ENCODE measurements at places on chromosomes 3 and 15.

DNA sequence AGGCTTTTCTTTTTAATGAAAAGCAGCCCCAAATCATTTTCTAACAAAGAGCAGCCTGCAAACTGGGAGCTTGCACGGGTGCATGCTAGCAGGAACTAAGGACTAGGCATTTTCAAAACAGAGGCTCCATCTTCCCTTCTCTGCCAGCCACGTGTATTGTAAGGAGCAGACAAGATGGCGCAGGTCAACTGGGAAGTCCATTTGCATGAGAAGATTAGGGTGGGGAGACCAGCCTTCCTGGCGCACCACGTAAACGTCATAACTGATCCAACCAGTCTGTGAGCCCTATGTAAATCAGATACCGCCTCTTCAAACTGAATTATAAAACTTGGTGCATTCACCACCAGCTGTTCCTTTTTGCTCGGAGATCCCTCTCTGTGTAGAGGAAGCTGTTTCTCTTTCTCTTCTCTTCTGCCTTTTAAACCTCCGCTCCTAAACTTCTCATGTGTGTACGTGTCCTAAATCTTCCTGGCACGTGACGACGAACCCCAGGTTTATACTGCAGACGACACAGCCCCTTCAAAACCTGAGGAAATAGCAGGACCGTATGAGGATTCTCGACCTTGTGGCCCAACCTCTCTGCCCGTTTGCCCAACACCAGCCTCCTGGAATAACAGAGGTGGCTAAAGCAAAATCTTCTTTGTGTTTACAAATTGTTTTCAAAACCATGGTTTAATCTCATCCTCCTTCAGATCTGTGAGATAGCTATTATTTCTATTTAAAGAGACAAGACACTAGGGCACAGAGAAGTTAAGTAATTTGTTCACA lies 26.4 kb upstream of the SLC30A4 start:
- DNase-seq = no peak

GRCh38 chr3:122055215-122055614 lies at the start of gene CD86:
CD86 (plus strand) TSS chr3:122055362; CDS start chr3:122055490, 128 bp downstream.
- no peak for DNase-seq

DNA sequence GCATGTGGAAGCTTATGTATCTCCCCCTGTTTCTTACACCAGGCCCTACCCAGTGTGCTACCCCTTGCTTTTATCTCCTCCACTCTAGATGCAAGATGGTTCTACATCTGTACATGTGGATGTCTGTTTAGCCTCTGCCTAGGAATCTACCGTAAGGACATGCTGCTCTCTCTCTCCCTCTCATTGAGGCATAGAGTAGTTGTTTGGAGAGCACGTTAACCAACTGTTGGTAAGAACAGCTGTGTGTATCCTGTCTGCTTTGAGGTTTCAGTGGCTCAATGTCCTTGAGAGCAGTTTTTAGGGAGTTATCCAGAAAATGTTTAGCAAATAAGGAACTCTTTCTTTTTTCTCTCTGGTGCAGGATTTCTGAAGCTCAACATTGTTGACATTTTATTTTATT lies 152.8 kb downstream of the DNAJB8 start:
- no peak for DNase-seq

GRCh38 chr3:134317106-134317947 lies 56.9 kb downstream of the AMOTL2 start:
- DNase-seq = peak; percentile 94

DNA sequence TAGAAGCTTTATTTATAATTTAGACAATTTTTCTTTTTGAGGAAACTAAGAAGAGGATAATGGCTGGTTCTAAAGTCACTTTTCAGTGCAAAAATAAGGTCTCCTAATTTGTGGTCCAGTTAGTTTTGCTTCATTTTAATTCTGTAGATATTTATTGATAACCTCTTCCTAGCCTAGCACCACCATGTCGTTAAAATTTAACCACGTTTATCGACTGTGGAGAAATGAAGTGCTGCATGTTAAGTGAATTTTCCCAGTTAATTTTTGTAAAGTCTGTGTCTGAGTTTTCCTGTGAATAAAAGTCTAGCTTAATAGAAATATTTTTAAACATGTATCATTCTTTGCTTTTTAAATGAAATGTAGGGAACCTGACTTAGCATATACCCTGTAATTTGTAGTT lies 16.7 kb downstream of the LRRC28 start:
- no peak for DNase-seq

- peak; percentile 84 for DNase-seq
Observed at GRCh38 chr15:96345560-96346399, 15.3 kb downstream of the NR2F2 start.

GRCh38 chr15:46901001-46901400 lies 816.3 kb upstream of the SEMA6D start:
- DNase-seq = peak; percentile 38

DNA sequence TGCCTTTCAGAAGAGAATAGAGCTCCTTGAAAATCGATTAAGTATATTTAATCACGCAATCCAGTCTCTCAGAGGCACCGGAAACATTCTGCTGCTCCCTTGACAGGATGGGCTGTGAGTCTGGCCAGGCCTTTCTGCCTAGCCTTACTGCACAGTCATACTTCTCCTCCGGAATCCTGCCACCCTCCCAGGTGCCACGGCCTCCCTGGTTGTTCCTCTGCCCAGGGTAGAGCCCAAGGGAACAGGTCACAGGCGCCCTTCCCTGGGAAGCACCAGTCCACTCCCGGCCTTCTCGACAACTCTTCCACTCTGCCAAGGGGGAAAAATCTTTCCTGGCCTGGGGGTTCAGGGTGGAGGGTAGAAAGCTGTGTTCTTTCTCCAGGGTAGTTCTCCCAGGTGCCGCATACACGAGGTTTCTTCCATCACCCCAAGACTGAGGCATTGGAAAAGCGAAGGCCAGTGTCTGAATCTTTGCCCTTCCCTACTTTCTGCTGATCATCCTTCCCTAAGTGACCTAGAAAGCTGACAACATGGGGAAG lies 17.4 kb upstream of the SYNM start:
- no peak for DNase-seq

DNA sequence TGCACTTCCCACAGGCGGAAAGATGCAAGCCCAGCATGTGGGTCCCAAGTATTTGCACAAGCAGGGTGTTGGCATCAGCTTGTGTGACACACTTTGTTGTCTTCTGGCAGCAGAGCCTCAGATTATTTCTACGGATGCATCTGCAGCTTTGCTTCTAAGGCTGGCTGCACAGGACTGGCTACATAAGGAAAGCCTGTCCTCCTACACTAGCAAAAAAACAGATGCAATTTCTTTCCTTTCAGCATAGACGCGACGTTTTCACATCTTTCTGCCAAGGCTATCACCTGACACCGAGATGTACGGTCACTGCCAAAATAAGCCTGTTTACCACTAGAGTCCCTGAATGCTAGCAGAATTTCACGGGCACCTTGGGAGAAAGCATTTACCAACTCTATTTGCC lies 13.5 kb downstream of the MRPS11 start:
- no peak for DNase-seq

DNA sequence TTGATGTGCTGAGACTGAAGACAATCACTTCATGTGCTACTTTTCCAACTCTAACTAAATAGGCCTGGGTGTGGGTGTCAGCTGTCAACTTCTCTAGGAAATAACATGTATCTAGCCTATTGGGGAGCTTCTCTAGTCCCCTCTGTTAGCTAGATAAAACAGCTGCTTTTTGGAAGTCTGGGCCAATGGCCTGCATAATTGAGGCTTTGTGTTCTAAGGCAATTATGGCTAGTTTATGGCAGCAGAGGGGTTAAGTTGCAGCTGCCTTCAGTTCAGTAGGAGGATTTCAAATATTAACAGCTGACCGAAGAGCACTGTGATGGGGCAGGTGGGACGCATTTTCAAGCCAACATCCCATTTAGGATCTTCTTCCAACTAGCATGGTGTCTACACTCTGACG lies 6.4 kb downstream of the COL8A1 start:
- DNase-seq = no peak

DNA sequence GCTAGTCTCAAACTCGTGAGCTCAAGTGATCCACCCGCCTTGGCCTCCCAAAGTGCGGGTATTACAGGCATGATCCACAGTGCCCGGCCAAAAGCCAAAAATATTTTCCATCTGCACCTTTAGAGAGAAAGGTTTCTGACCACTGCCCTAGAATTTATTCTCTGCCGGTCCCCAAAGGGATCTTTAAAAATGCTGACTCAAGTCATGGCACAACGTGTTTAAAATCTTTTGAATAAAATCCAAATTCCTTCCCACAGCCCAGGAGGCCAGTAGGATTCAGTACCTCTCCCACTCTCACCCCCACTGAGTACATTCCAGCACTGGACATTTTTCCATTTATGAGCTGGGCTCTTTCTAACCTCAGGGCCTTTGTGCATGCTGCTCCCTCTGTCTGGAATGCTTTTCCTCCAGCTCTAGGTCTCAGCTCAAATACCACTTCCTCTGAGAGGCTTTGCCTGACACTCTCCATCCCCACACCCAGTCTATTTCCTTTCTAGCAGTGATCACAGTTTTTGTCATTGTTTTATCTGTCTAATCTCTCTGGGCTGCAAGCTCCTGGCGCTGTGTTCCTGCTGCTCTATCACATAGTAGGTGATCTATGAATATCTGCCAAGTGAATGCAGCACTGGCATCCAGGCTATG lies 502.9 kb downstream of the SHQ1 start:
- peak; percentile 8 for DNase-seq

GRCh38 chr3:31985831-31986230 lies 4.3 kb downstream of the ZNF860 start:
- no peak for DNase-seq

GRCh38 chr3:188365184-188365583 lies 211.2 kb downstream of the LPP start:
- no peak for DNase-seq

- DNase-seq = peak; percentile 22
Observed at GRCh38 chr3:177935047-177935446, 601.2 kb upstream of the KCNMB2 start.

- no peak for DNase-seq
Observed at GRCh38 chr3:45214061-45214680, 11.9 kb downstream of the TMEM158 start.

DNA sequence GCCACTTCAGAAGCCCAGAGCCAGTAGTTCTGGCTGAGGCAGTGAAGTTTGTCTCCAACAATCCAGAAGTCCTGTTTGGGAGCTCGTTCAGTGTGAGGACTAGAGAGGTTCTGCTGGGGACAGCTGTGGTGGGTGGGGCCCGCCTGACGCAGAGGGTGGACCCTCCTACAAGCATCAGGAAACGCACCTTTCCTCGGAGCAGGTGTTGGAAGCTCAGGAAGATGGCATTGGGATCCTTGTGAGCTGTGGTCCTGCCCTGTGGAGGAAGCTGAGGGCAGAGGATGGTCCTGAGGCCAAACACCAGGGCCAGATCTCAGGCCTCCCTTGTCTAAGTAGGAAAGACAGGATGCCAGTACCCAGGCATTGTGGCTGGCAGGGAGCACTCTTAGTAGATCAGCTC lies 5.1 kb downstream of the THPO start:
- DNase-seq = no peak

GRCh38 chr15:62840526-62841268 lies 201.8 kb upstream of the TPM1 start:
- peak; percentile 89 for DNase-seq

DNA sequence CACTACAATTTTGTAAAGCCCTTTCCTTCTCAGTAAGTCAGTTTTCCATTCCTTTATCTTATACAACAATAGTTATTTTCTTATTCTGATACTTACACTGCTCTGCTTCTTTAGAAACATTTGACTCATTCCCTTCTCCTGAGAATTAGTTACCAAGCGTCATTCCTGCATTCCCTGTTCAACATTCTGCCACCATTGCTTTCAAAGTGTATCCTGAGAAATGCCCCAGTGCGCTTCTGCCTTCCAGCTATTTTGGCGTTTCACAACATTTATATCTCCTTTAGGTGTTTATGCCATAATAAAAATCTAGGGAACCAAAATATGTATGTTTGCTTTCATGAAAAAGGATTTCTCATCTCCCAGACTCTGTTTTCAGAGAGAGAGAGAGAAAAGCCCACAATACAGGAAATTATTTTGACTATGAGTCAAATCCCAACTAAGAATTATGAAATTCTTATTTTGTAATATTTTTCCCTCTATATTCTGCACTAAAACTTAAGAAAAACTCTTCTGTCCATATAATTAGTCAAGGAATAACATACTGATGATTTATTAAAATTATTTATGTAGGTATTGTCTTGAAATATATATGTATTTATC lies 118.2 kb upstream of the RAP2B start:
- peak; percentile 31 for DNase-seq

GRCh38 chr15:100651253-100651652 lies 48.9 kb downstream of the ASB7 start:
- no peak for DNase-seq

DNA sequence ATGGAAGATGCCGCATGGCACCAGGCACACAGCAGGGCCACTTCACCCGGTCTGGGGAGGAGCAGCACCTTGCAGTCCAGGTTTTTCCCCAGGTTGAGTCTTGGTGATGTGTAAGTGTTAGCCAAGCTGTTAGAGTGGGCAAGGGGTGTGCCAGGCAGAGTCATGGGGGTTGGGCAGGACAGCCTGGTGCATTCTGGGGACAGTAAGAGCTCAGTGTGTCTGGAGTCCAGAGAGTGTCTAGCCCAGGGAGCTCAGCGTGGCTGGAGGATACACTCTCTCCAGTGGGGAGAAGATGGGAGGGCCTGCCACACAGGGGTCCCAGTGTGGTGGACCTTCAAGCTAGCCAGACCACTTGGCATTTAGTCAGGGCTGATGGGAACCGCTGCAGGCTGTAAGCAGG lies 87.4 kb downstream of the AAGAB start:
- no peak for DNase-seq

- no peak for DNase-seq
Observed at GRCh38 chr3:42526616-42527367, 24.3 kb downstream of the VIPR1 start.

DNA sequence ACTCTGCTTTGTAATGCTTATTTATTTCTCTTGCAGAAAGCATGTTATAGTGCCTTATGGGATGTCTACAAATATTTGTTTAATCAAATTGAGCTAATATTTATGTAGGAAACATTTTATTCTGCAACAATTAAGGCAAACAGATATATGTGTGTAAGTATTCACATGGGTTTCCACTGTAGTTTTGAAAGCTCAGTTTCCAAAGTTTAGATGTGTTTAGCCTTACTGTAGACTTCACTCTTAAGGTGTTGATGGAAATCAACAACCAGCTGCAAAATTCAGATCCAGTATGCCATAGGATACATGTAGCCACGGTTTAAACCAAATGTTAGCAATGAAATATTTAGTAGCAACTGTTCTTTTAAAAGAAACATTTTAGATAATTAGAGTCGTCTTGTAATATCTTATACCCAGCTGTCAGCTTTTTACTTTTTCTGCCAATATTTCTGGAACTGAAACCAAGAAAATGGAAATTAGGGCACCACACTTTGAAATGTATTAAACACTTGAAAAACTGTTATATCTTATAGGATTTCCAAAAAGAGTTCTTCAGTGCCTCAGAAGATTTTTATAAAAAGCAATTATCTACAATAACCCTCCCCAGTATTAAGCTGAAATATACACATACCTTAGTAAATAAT lies 18.5 kb downstream of the PIK3CA start:
- no peak for DNase-seq

- peak; percentile 95 for DNase-seq
Observed at GRCh38 chr3:169112153-169112892, 551.2 kb downstream of the MECOM start.

DNA sequence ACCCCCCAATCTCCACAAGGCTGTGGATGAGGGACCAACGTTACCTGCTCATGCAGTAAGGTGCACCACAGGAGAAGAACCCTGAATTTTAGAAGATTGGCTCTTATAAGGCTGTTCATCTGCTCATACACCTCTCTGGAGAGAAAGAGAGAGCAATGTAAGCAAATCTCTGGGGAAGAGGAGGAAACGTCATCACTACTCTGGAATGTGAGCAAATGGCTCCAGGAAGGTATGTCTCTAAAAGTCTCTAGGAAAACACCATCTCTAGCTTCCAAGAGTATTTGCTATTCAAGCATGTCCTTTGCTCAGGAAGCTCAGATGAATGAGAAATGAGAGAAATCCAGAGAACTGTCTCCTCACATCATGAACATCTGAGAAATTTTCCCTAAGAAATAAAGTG lies 235.4 kb downstream of the TBL1XR1 start:
- peak; percentile 82 for DNase-seq
